ENCODE measurements at places on chromosomes 16 and 17. TPM values are rescaled to one million over a fixed set of nuclear protein-coding genes. Genes with fewer than 3 reads are reported as not detected.

DNA sequence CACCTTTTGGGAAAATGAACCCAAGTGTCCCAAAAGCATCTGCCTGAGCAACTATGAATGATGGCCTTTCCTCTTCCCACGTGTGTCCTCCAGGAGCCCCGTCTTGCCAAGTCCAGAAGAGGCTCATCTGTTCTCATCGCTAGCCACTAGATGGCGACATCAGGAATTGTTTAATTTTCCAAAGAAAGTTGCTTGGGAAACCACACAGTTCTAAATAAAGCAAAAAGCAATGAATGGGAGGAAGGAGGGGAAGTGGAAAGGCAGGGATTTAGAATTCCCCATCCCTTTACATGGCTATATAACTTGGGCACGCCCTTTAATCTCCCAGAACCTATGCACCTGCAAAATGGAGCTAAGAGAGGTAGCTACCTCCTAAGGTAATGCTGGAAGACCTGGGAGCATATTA lies 9.0 kb upstream of the CDH5 start:
- no peak overlapping the region for H3K4me3 ChIP-seq
- no peaks in the 10 kb centered on the region for H3K36me3 ChIP-seq
- DNase-seq: no peak
- peaks cover 18% of the 10 kb centered on the region for H3K4me1 ChIP-seq
- H3K27ac ChIP-seq: no peak overlapping the region

Gene ACSM2B
- not detected for total RNA-seq

Gene CCDC200
- total RNA-seq: not detected

GRCh38 chr16:49724774-49725173 lies 131.1 kb downstream of the ZNF423 start:
- no peak for DNase-seq
- H3K36me3 ChIP-seq: no peaks in the 10 kb centered on the region
- H3K4me3 ChIP-seq: no peak overlapping the region
- no peaks in the 10 kb centered on the region for H3K4me1 ChIP-seq

DNA sequence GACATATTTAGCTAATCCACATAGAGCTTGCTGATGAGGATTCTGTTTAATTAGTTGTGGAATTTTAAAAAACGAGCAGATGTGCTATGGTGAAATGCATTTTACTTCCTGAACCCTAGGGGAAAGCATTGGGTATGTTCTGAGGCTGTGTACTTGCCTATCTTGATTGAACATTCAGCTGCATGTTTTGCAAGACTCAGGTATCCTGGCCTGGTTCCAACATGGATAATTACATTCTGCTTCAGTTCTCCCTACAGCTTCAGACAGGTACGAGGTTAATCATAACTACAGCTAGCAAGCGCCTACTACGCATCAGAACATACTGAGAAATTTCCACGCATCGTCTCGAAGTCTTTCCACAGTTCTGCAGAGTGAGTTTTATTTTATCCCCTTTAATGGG lies 77.0 kb downstream of the HS3ST2 start:
- no peaks in the 10 kb centered on the region for H3K4me1 ChIP-seq
- H3K27me3 ChIP-seq: peaks cover 4% of the 10 kb centered on the region
- H3K36me3 ChIP-seq: no peaks in the 10 kb centered on the region
- H3K4me3 ChIP-seq: no peak overlapping the region
- H3K27ac ChIP-seq: no peak overlapping the region
- DNase-seq: no peak

Gene KRTAP16-1
- not detected for total RNA-seq

GRCh38 chr16:87203060-87203656 lies 114.0 kb downstream of the C16orf95 start:
- no peak overlapping the region for H3K27ac ChIP-seq
- H3K4me1 ChIP-seq: peaks cover 14% of the 10 kb centered on the region
- H3K36me3 ChIP-seq: no peaks in the 10 kb centered on the region
- peaks cover 4% of the 10 kb centered on the region for H3K27me3 ChIP-seq

DNA sequence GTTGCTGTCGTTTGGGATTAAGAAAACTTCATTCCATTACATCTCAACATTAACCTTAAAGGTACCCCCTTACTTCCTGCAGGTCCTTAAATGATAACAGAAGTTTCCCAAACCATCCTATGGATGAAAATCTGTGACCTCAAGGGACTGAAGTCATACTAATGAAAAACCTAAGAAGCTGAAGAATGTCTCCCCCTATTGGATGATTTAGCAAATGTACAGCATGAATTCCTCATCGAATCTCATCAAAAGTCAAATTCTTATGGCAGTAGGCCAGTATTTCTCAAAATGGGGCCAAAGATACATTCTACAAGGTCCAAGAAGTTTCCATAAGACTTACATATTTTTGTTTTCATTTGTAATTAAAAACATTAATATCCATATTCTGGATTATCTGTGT lies 13.5 kb downstream of the SCO1 start:
- peaks cover 68% of the 10 kb centered on the region for H3K36me3 ChIP-seq
- no peak for DNase-seq
- H3K27me3 ChIP-seq: no peaks in the 10 kb centered on the region

GRCh38 chr16:9378876-9379275 lies 287.4 kb downstream of the HAPSTR1 start:
- DNase-seq: no peak
- H3K4me1 ChIP-seq: no peaks in the 10 kb centered on the region
- H3K4me3 ChIP-seq: no peak overlapping the region
- no peak overlapping the region for H3K27ac ChIP-seq

Gene CHD9NB
- 33.3 TPM for total RNA-seq

Gene TBC1D3B
- 28.3 TPM for total RNA-seq

Gene ACSM2A
- not detected for total RNA-seq

- no peak overlapping the region for H3K27ac ChIP-seq
- H3K4me1 ChIP-seq: peaks cover 5% of the 10 kb centered on the region
- H3K27me3 ChIP-seq: peaks cover 6% of the 10 kb centered on the region
- DNase-seq: no peak
- H3K36me3 ChIP-seq: no peaks in the 10 kb centered on the region
These were observed 256.2 kb downstream of the FOXL1 start for GRCh38 chr16:86834451-86835035.

- peak overlapping the region; percentile 56 for H3K4me3 ChIP-seq
- no peaks in the 10 kb centered on the region for H3K27me3 ChIP-seq
These were observed 579 bp upstream of the CYBA start for GRCh38 chr16:88651276-88651988.

GRCh38 chr16:87555647-87556046 lies 46.7 kb upstream of the JPH3 start:
- DNase-seq: no peak
- peaks cover 7% of the 10 kb centered on the region for H3K4me1 ChIP-seq
- no peaks in the 10 kb centered on the region for H3K36me3 ChIP-seq
- H3K4me3 ChIP-seq: no peak overlapping the region
- peaks cover 19% of the 10 kb centered on the region for H3K27me3 ChIP-seq

DNA sequence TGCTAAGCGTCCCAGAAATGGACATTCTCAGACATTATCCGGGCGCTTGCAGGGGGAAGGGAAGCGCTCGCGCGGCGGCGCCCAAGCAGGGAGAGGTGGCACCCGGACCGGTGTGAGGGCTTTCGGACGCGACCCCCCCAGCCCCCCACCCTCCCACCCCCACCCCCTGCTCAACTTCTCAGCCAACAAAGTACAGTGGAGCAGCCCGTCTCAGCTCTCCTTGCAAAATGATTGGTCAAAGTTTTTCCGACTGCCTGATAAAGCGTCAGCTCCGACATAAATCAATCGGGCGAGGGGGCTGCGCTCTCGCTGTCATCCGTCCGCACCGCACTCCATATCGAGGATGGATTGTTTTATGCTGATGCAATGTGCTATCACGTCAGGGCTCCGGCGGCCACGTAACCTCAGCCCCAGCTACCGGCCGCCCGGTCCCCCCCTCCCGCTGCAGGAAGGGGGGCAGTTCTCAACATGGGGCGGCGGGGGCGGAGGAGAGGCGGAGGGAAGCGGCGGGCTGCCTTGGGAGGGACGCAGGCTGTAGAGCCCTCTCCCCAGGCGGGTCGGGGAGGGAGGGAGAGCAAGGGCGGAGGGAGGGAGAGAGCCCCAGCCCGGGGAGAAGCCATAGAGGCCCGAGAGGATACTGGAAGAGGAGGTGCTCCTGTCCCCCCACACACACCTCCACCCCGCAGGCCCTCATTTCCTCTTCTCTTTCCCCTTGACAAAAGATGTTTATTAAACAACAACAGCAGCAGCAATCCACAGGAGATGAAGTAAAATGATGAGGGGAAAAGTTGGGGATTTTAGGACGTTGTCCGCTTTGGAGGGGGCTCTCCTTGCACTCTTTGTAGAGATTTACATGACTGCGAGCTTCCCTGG lies at the start of gene HOXB9:
TSS of gene HOXB9 (minus strand) at position 114 of the 873 bp plus-strand sequence. CDS start at position 25, 89 bp downstream.
- peak within 1 kb of the TSS; percentile 53 for H3K4me3 ChIP-seq
- DNase-seq: no peak
- H3K36me3 ChIP-seq: no peaks in the 10 kb centered on the region
- H3K4me1 ChIP-seq: peaks cover 25% of the 10 kb centered on the region
- no peak within 1 kb of the TSS for H3K27ac ChIP-seq

GRCh38 chr16:588639-588888 lies 1.3 kb upstream of the RAB40C start:
- no peak for DNase-seq
- no peaks in the 10 kb centered on the region for H3K36me3 ChIP-seq
- no peaks in the 10 kb centered on the region for H3K27me3 ChIP-seq
- peak overlapping the region; percentile 99 for H3K27ac ChIP-seq
- peak overlapping the region; percentile 84 for H3K4me3 ChIP-seq

Gene SULT1A1
- 9.4 TPM for total RNA-seq

DNA sequence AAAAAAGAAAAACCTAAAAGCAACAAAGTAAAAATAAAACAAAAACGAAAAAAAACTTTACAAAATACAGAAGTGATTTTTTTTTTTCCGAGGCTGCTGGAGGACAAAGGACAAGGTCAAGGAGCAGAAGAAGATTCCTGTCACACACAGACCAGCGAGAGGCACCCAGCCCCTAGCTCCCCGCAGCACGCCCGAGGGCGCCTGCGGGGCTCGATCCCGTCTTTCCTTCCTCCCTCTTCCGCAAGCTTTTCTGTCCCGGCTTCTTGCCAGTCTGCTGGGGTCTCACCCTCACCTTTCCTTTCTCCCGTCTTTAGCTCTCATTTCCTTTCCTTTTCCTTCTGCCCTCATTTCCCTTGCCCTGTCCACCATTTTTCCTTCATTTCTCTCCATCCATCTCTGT lies 66.1 kb upstream of the DNAH17 start:
- H3K4me3 ChIP-seq: no peak overlapping the region
- H3K27me3 ChIP-seq: peaks cover 3% of the 10 kb centered on the region
- no peak for DNase-seq
- H3K36me3 ChIP-seq: no peaks in the 10 kb centered on the region

DNA sequence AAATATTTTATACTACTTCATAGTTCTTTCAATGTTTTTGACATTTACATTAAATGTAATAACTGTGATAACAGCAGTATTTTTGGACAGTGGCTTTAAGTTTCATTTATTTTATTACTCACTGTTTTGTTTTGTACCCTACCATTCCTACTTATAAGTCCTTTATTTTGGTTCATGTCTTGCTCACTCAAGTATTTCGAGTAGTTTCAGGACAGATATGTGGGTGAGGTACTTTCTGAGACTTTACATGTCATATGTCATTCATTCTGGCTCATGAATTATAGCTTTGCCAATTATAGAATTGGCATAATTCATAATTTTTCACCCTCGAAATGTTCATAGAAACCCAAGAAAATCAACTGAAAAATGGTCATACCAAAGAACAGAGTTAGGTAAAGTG lies 44.4 kb downstream of the PIK3R5 start:
- H3K27me3 ChIP-seq: peaks cover 3% of the 10 kb centered on the region
- H3K36me3 ChIP-seq: no peaks in the 10 kb centered on the region
- DNase-seq: no peak
- no peaks in the 10 kb centered on the region for H3K4me1 ChIP-seq
- H3K27ac ChIP-seq: no peak overlapping the region
- H3K4me3 ChIP-seq: no peak overlapping the region

- peaks cover 6% of the 10 kb centered on the region for H3K4me1 ChIP-seq
- H3K27me3 ChIP-seq: no peaks in the 10 kb centered on the region
- H3K27ac ChIP-seq: no peak overlapping the region
- peaks cover 10% of the 10 kb centered on the region for H3K36me3 ChIP-seq
These were observed 70.3 kb downstream of the SDR42E1 start for GRCh38 chr16:81940781-81941560.

DNA sequence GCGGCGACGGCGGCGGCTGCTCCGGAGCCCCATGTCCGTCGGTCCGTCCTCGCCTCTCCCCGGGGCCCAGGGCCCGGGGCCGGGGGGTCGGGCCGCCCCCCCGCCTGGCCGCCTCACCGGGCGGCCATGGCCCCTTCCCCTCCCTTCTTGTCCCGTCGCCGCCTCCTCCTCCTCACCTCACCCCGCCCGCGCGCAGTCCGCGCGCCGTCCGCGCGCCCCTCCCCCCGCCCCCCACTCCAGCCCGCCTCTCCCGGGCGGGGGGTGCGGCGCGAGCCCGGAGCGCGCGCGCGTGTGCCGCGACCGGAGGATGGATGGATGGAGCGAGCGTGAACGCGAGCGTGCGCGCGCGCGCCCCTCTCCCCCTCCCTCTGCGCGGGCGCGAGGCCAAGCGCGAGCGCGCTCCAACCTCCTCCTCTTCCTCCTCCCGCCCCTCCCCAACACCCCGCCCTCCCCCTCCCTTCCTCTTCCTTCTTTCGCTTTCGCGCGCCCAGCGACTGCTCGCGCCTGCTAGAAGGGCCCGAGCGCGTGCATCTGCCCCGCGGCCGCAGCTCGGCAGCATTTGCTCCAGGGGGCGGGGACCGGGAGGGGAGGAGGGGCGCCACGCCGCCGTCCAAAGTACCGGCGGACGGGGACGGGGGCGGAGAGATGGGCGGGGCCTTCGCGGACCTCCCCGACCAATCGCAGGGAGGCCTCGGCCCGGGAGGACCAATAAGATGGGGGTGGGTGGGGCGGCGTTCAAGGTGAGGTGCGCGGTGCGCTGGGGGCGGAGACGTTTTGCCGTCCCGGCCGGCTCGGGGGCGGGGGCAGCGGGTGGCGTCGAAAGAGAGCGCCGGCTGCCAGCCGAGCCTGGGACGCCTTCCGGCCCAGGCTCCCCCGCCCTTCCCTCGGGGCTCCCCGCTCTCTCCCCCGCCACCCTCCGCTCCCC lies at the start of gene ATXN7L3:
TSS of gene ATXN7L3 (minus strand) at position 332 of the 925 bp plus-strand sequence. CDS start 1,814 bp downstream, outside the sequence.
- H3K27me3 ChIP-seq: no peaks in the 10 kb centered on the region
- H3K4me3 ChIP-seq: peak within 1 kb of the TSS; percentile 94
- H3K36me3 ChIP-seq: peaks cover 24% of the 10 kb centered on the region
- peak; percentile 100 for DNase-seq
- H3K27ac ChIP-seq: peak within 1 kb of the TSS; percentile 99
- H3K4me1 ChIP-seq: peaks cover 48% of the 10 kb centered on the region

Gene BCAR1
- 28.4 TPM for total RNA-seq

Gene ZMYND15
- total RNA-seq: 1.9 TPM

DNA sequence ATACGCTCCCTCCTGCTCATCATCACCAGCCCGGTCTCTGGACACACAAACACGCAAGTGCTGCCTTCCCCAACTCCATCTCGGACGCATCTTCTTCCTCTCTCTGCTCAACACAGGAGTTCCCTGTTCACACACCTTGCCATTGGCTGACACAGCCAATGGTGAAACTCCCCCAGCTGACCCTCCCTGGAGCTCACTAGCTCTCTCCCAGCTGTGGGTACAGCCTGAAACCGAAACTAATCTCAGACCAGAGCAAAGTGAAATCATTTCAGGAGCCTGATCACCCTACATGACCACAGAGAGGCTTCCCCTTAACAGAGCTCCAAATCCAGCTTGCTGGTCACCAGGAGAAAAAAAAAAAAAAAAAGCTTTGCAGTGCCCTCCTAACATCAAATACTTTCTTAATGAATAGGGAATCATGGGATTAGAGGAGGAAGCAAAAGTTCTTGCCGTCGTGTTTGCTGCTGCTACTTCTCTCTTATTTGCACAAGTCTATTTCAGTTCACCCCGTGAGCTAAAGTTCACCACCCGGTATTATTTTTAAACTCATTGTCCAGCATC lies 8.3 kb downstream of the CUEDC1 start:
- H3K27ac ChIP-seq: peak overlapping the region; percentile 78
- peaks cover 76% of the 10 kb centered on the region for H3K4me1 ChIP-seq
- no peaks in the 10 kb centered on the region for H3K36me3 ChIP-seq

Measured in suprapubic skin (tissue), 4 donors.